ENCODE measurements at places on chromosomes 3 and 15. TPM values are rescaled to one million over a fixed set of nuclear protein-coding genes. Genes with fewer than 3 reads are reported as not detected.

PGBD4 gene
- 2.0 TPM for total RNA-seq

PDCD7 gene
- 27.1 TPM for total RNA-seq

PPP2R3A gene
- total RNA-seq: 19.2 TPM

KIF23 gene
- 14.0 TPM for total RNA-seq

GASK1A gene
- total RNA-seq: not detected

CAND2 gene
- 9.6 TPM for total RNA-seq

SAMD7 gene
- total RNA-seq: not detected

DNA sequence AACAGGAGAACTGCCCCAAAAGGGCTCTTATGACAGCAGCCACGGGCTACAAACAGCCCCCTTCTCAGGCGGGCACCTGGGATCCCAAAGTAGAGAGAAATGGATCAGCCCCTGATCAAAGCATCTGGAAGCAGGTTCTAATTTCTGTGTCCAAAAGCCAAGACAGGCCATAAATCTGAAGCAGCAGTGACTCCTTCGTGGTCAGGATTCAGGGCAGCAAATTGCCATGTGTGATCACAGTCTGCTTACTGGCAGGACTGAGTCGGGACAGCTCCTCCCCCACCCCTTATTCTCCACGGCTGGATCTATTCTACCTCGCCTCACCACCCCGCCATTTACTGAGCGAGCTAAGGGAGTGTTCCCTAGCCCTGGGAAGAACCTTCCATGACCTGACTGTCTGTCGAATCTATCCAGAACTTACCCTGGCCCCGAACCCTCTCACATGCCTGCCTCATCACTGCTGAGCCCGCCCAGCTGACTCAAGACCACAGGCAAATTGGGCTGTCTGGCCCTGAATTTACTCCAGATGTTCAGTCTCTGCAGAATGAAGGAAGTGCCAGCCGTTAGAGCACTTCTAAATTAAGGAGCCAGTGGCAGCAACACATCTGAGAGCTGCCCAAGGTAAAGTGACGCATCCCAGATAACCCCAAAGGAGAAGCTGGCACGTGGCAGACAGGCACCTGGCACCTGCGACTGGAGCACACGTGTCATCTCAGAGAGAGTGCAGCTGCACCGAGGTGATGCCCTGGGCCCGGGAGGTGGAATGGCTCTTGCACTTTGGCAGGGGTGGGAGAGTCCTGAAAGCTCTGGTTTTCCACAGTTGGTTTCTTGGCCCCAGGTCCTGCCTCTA lies 1.3 kb downstream of the LRRC15 start:
- DNase-seq: no peak
- H3K27ac ChIP-seq: peak overlapping the region; percentile 59
- no peak overlapping the region for H3K4me3 ChIP-seq
- H3K27me3 ChIP-seq: peaks cover 23% of the 10 kb centered on the region

DNA sequence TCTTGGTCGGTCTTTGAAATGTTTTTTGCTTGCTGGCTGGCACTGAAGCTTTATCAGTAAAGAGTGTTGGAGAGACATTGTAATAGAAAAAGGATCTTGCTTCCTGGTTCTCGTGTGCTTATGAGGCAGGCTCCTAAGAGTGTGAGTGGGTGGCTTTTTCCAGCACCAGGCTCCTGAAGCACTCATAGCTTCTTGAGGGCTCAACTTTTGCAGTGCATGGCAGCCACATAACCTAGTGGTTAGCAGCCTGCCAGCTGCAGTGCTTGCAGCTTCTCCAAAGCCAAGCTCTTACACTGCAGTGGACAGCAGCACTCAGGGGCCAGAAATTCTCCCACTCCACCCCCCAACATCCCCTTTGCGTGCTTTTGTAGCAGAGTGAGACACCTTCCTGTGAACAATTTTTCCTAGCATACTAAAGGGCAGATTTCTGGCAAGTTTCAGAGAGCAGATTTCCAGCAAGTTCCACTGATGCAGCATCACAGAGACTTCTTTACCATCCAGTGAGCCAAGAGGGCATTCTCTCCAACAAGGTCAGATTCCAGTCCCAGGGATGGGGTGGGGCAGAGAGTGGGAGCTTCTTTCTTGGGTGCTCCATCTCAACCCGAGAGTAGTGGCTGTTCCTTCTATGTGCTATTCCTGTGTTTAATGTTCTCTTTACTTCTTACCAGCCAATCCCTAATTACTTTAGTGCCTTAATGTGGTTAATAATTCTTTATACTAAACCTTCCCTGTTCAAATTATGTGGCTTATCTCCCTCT lies 15.8 kb upstream of the ARHGEF26 start:
- no peaks in the 10 kb centered on the region for H3K27me3 ChIP-seq
- H3K36me3 ChIP-seq: no peaks in the 10 kb centered on the region
- DNase-seq: no peak
- no peak overlapping the region for H3K4me3 ChIP-seq

- H3K4me1 ChIP-seq: peaks cover 29% of the 10 kb centered on the region
- H3K27me3 ChIP-seq: peaks cover 5% of the 10 kb centered on the region
- DNase-seq: no peak
- no peaks in the 10 kb centered on the region for H3K36me3 ChIP-seq
- no peak overlapping the region for H3K4me3 ChIP-seq
- no peak overlapping the region for H3K27ac ChIP-seq
Observed at GRCh38 chr15:78216276-78217104, 17.9 kb downstream of the ACSBG1 start.

DNA sequence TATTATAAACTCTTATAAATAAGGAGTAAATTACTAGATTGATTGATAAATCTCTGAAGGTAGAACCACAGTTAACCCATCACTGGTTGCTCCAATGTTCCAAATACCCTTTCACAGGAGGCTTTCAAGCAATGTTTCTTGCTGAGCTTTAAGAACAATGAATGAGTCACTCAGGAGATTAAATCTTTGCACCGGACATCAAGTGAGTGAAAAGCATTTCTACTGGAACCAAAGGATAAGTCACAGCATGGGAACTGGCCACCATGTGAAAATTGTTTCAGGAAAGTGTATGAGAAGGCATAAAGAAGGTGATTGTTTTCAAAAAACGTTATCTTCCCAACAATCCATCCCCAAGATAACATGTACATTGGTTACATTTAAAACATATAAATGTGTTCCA lies 90.6 kb downstream of the CNTN3 start:
- no peaks in the 10 kb centered on the region for H3K36me3 ChIP-seq
- no peaks in the 10 kb centered on the region for H3K27me3 ChIP-seq
- no peak overlapping the region for H3K27ac ChIP-seq
- no peak overlapping the region for H3K4me3 ChIP-seq

- peak; percentile 82 for DNase-seq
- H3K4me1 ChIP-seq: peaks cover 28% of the 10 kb centered on the region
- peaks cover 8% of the 10 kb centered on the region for H3K36me3 ChIP-seq
Observed at GRCh38 chr3:127671523-127672428, 976 bp upstream of the ABTB1 start.

DNA sequence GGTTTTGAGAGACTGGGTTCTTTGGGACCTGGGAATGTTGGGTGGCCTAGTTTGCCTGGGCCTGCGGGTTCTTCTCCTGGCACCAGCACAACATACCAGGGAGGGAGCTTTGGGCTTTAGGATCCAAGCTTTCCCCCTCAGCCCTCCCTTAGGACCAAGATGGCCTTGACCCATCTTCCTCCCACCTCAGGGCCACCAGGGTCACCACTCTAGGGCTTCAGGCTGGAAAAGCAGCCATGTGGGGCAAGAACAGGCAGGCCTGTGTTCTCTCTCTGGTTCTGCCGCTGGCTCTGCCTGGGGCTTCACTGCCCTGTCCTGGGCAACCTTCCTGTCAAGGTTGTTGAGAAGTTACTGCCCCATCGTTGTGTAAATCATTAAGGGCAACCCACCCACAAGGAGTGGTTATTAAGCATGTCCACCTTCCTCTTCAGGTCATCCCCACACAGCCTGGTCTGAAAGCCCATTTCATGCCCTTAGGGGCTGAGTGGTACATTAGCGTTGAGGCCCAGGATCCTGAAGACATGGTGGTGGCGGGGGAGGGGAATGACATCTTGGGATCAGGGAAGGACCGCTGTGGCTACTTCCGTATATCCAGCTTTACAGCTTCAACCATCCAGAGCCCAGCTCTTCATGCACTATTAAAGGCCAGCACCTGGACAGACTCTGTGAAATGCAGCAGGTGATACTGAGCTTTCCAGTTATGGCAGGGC lies 652 bp downstream of the DUOX1 start:
- DNase-seq: no peak
- no peaks in the 10 kb centered on the region for H3K36me3 ChIP-seq
- H3K4me1 ChIP-seq: peaks cover 10% of the 10 kb centered on the region
- H3K4me3 ChIP-seq: no peak overlapping the region

DNA sequence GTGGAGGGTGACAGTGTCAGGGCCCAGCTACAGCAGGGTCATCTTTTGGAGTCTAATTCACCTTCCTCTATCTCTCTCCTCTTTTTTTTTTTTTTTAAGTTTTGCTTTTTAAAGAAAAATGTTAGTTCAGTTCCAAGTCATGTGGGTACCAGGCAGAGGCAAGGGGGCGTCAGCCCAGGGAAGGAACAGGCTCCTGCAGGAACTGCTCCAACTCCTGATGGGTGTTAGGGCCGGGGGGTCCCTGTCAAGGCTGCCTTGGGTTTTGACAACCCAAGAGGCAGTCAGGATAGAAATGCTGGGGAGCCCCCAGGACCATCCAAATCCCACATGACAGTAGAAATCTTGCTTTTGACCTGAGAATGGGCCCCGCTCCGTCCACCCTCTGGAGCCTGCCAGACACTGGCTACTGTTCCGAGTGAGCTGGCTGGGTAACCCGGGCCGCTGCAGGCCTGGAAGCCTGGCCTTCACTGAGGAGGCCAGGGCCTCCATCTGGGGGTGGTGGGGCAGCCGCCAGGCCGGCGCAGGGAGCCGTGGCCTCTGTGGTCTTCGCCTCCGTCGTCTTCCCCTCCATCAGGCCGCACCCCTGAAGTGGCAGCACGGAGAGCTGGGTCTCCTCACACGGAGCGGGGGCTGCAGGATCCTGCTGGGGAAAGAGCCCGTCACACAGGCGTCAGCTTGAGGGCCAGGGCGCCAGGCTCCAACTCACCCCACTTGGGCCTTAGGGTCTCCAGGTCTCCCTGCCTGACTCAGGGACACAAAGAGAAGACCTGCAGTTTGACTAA lies 24.2 kb downstream of the RNU5B-1 start:
- no peaks in the 10 kb centered on the region for H3K36me3 ChIP-seq
- H3K4me1 ChIP-seq: no peaks in the 10 kb centered on the region
- no peak overlapping the region for H3K27ac ChIP-seq
- no peak overlapping the region for H3K4me3 ChIP-seq

- DNase-seq: no peak
- no peak overlapping the region for H3K27ac ChIP-seq
- no peak overlapping the region for H3K4me3 ChIP-seq
Observed at GRCh38 chr3:171883257-171883892, 40.2 kb downstream of the TMEM212 start.

GRCh38 chr15:67859331-67859946 lies 19.6 kb upstream of the RNU6-1 start:
- peaks cover 17% of the 10 kb centered on the region for H3K4me1 ChIP-seq
- no peak overlapping the region for H3K27ac ChIP-seq
- no peaks in the 10 kb centered on the region for H3K36me3 ChIP-seq
- no peak overlapping the region for H3K4me3 ChIP-seq

- H3K4me3 ChIP-seq: no peak overlapping the region
- DNase-seq: peak; percentile 80
- peaks cover 21% of the 10 kb centered on the region for H3K4me1 ChIP-seq
Observed at GRCh38 chr3:164179110-164179774, 899.1 kb downstream of the SI start.

- DNase-seq: no peak
- H3K27me3 ChIP-seq: no peaks in the 10 kb centered on the region
- H3K27ac ChIP-seq: peak overlapping the region; percentile 40
Observed at GRCh38 chr15:36156879-36157427, 422.5 kb upstream of the CDIN1 start.

DNA sequence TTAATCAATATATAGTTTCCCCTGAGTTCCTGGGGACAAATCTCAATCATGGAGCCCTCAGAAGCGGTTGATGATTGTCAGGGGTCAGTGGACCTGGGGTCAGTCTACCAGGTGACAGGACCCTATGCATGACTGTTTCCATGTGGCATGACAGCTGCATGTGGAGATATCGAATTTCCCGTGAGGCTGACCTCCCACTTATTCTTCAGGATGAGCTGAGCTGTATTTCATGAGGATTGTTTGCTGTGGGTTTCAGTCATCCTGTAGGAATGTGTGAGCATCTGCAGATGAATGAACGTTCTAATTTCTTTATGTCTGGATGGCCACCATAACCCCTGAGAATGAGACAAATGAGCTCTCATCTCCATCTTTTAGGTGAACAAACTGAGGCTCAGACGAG lies 93.0 kb upstream of the HES1 start:
- H3K36me3 ChIP-seq: no peaks in the 10 kb centered on the region
- H3K27ac ChIP-seq: no peak overlapping the region
- no peak for DNase-seq
- peaks cover 10% of the 10 kb centered on the region for H3K4me1 ChIP-seq

- DNase-seq: no peak
- no peak overlapping the region for H3K4me3 ChIP-seq
- no peaks in the 10 kb centered on the region for H3K36me3 ChIP-seq
- no peak overlapping the region for H3K27ac ChIP-seq
- H3K4me1 ChIP-seq: no peaks in the 10 kb centered on the region
- no peaks in the 10 kb centered on the region for H3K27me3 ChIP-seq
Observed at GRCh38 chr3:189001559-189001958, 170.2 kb upstream of the TPRG1 start.

- no peaks in the 10 kb centered on the region for H3K27me3 ChIP-seq
- no peaks in the 10 kb centered on the region for H3K36me3 ChIP-seq
- no peak overlapping the region for H3K27ac ChIP-seq
- no peak for DNase-seq
- H3K4me1 ChIP-seq: no peaks in the 10 kb centered on the region
Observed at GRCh38 chr3:197010556-197011351, 18.9 kb downstream of the MELTF start.

DNA sequence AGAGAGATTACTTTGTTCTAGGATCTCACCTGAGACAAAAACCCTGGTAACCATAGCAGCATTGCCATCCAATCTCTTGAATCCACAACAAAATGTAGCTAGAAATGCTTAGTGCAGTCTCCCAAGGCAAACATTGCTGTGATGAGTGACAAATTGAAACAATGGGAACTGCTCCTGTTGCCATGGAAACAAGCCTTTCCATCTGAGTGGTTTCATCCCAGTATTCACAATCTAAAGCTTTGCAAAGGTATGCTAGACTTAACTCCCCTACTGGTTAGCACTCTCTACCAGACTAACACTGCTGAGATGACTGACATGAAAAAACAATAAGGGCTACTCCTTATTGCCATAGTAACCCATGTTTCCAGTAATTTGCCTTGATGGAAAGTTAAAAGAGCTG lies 172.6 kb upstream of the CNTN3 start:
- H3K36me3 ChIP-seq: no peaks in the 10 kb centered on the region
- no peaks in the 10 kb centered on the region for H3K4me1 ChIP-seq
- no peak for DNase-seq
- H3K27me3 ChIP-seq: no peaks in the 10 kb centered on the region
- H3K4me3 ChIP-seq: no peak overlapping the region

- no peak overlapping the region for H3K27ac ChIP-seq
- H3K4me1 ChIP-seq: peaks cover 24% of the 10 kb centered on the region
- H3K27me3 ChIP-seq: no peaks in the 10 kb centered on the region
- H3K36me3 ChIP-seq: peaks cover 2% of the 10 kb centered on the region
Observed at GRCh38 chr15:52438047-52438446, 90.6 kb downstream of the MYO5A start.
